IMR-90 (cell line): ENCODE measurements at places on chromosomes 2 and 18. TPM values are rescaled to one million over a fixed set of nuclear protein-coding genes. Genes with fewer than 3 reads are reported as not detected.
A peak's percentile ranks its signal among the peaks of the same experiment; 100 is the strongest.

Gene METTL8
- 10.6 and 20.0 TPM in 2 replicates for total RNA-seq

- H3K27me3 ChIP-seq: no peaks in the 10 kb centered on the region; the same call in 1 of the 2 replicates
- H3K4me3 ChIP-seq: no peak overlapping the region
- no peak for DNase-seq
- no peak overlapping the region for H3K27ac ChIP-seq
Measured at GRCh38 chr2:223311889-223312680, 260.1 kb downstream of the KCNE4 start.

Gene C2orf68
- 5.8 and 6.8 TPM in 2 replicates for total RNA-seq

Gene CFAP65
- not detected in 2 replicates for total RNA-seq

DNA sequence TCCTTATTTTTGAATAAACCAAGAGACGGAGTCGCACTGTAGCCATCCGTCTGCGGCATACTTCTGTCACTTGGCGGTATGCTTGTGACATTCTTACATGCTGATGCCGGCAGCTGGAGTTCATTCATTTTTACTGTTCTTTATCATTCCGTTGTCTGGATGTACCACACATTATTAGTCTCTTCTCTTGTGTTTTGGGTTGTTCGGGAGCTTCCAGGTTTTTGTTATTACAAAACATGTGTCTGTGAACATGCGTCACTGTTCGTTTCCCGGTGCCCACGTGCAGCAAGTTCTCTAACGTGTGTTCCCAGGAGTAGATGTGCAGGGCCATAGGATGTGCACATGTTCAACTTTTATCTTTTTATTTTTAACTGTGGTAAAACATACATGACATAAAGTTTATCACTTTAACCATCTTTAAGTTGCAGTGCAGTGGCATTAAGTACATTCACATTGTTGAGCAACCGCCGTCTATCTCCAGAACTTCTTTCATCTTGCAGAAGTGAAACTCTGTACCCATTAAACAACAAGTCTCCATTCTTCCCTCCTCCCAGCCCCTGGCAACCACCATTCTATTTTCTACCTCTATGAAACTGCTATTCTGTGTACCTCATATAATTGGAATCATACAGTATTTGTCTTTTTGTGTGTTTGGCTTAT lies 40.1 kb downstream of the MTCL1 start:
- H3K27ac ChIP-seq: peak overlapping the region; percentile 17
- no peaks in the 10 kb centered on the region for H3K27me3 ChIP-seq
- peaks cover 42% of the 10 kb centered on the region for H3K4me1 ChIP-seq

DNA sequence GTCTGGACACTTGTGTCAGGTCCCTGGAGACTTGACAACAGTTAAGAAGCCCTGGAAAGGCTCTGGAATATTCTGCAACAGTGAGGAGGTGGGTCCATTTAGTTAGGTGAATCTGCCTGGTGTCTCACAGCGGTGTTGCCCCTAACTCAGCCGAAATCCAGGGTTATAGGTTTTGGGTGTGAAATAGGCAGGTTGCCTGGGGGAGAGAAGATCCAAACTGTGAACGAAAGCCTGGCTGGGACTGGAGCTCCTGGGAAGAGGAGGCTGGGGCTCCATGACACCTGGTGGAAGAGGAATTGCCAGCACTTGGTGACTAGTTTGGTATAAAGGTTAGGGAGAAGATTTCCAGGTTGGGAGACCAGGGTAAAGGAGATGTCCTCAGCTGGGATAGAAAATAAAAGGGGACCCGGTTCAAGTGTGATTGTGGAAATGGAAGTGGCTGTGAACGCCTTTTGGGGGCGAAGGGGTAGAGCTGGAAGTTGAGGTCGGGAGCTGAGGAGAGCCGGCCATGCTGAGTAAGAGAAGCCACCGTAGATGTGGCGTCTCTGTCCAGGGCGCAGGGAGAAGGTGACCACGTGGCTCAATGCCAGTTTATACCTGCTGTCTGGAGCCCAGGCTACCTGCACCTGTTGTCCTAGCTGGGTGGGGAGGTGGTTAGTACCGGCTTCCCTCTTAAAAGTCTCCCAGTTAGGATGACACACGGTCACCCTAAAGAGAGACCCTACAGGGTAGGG lies 3.0 kb upstream of the GAREM2 start:
- H3K27me3 ChIP-seq: peaks cover 43% of the 10 kb centered on the region
- DNase-seq: no peak
- no peak overlapping the region for H3K4me3 ChIP-seq

Gene LGALSL
- total RNA-seq: 1.7 and 2.9 TPM in 2 replicates

GRCh38 chr2:225236769-225237323 lies 162.7 kb upstream of the NYAP2 start:
- H3K27me3 ChIP-seq: peaks cover 3% of the 10 kb centered on the region; the same call in 1 of the 2 replicates
- H3K36me3 ChIP-seq: no peaks in the 10 kb centered on the region
- no peak overlapping the region for H3K27ac ChIP-seq
- no peak overlapping the region for H3K4me3 ChIP-seq
- no peaks in the 10 kb centered on the region for H3K4me1 ChIP-seq

GRCh38 chr2:175097297-175097696 lies 70.7 kb downstream of the ATF2 start:
- no peak overlapping the region for H3K27ac ChIP-seq
- H3K4me3 ChIP-seq: no peak overlapping the region
- H3K4me1 ChIP-seq: peaks cover 3% of the 10 kb centered on the region
- no peaks in the 10 kb centered on the region for H3K27me3 ChIP-seq
- H3K36me3 ChIP-seq: peaks cover 9% of the 10 kb centered on the region

- peak overlapping the region; percentile 44 for H3K4me3 ChIP-seq
- H3K27ac ChIP-seq: peak overlapping the region; percentile 96
- peaks cover 22% of the 10 kb centered on the region for H3K4me1 ChIP-seq
- H3K36me3 ChIP-seq: peaks cover 9% of the 10 kb centered on the region
Measured at GRCh38 chr2:66575625-66576310, 140.8 kb downstream of the MEIS1 start.

Gene NPAS2
- total RNA-seq: 5.2 and 5.6 TPM in 2 replicates

Gene LHCGR
- total RNA-seq: under 0.01 and 0.18 TPM in 2 replicates

Gene ACYP2
- total RNA-seq: 3.9 and 5.8 TPM in 2 replicates

DNA sequence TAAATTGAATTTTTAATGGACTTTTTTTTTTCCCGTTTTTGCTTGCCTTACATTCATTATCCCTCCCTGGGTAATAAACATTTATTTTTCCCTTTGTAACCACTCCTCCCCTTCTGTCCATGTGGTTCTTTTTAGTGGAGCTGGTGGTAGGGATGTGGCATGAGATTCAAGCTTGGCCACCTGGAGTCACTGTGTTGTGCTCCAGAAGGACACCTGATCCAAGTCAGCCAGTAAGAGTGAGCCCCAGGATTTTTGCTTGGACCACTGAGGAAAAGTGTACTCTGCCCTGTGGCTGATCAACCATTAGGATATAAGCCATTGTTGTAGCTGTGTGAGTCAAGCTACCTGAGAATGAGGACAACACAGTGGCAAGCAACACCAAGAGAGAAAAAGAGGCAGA lies 11.1 kb upstream of the ACTR3 start:
- no peak overlapping the region for H3K27ac ChIP-seq
- peaks cover 10% of the 10 kb centered on the region for H3K4me1 ChIP-seq
- peaks cover 2% of the 10 kb centered on the region for H3K36me3 ChIP-seq
- no peaks in the 10 kb centered on the region for H3K27me3 ChIP-seq
- no peak overlapping the region for H3K4me3 ChIP-seq

Gene KCNF1
- total RNA-seq: 0.54 and 0.56 TPM in 2 replicates

Gene GALNT5
- 63.3 and 73.6 TPM in 2 replicates for total RNA-seq

DNA sequence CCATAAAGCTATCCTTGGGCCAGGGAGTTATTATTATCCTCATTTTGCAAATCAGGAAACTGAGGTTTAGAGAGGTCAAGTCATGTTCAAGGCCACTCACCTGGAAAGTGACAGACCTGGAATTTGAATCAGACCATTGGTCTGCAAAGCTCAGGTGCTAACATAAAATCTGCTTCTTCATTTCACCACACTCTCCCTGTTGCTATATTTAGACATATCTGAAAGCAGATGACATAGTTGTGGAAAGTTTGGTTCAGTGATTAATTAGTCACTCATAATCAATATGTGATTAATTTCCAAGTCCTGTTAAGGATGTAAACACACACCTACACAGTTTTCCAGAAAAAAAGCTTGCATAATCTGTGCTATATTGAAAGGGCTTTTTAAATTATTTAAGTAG lies 57.4 kb downstream of the LINC00305 start:
- no peak for DNase-seq
- H3K27me3 ChIP-seq: no peaks in the 10 kb centered on the region
- no peak overlapping the region for H3K4me3 ChIP-seq
- no peaks in the 10 kb centered on the region for H3K36me3 ChIP-seq

DNA sequence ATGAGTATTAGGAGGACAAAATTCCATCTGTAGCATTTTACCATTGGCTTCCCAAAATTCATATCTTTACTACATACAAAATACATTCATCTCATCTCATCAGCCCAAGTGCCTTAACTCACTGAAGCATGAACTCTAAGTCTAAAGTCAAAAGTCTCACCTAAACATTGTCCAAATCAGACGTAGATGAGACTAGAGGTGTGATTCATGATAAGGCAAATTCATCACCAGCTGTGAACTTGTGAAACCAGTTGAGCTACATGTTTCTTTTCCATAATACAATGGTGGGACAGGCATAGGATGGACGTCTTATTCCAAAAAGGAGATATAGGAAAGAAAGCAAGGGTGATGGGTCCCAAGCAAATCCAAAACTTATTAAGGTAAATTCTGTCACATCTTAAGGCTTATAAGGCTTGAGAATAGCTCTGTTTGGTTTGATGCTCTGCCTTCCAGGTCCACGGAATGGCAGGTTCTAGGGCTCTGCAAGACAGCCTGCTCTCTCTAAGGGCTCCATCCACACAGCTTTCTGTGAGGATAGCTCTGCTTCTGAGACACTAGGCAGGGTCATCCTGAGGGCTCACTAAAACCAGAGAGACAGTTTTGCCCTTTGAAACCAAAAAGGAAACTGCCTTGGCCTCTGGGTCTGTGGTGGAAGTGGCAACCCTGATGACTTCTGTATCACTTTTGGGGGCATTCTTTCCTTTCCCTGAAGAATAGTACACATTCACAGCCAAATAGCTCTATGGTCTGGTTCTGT lies 9.6 kb downstream of the IFIH1 start:
- no peaks in the 10 kb centered on the region for H3K36me3 ChIP-seq
- no peak overlapping the region for H3K27ac ChIP-seq
- no peak overlapping the region for H3K4me3 ChIP-seq
- no peaks in the 10 kb centered on the region for H3K4me1 ChIP-seq
- no peak for DNase-seq

DNA sequence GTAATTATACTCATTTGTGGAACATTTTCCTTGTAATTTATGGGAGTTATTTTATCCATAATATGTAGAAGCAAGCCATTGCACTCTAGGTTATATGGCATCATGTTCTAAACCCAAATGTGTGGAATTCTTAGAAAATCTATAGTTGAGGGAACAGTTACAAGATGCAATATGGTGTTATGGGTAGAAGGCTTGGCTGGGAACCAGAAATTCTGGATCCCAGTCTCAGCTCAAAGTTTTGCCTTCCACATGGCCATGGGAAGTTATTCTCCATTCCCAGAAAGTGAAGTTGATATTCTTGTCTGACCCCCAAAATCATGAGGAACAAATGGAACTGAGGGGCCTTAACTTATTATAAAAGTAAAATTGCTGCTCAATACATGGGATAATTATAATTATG lies 38.0 kb downstream of the KIF5C start:
- H3K27ac ChIP-seq: no peak overlapping the region
- no peaks in the 10 kb centered on the region for H3K4me1 ChIP-seq
- H3K36me3 ChIP-seq: no peaks in the 10 kb centered on the region
- no peak for DNase-seq
- no peaks in the 10 kb centered on the region; the same call in 1 of the 2 replicates for H3K27me3 ChIP-seq

Gene FBXO41
- 0.54 and 0.83 TPM in 2 replicates for total RNA-seq

Gene GKN1
- total RNA-seq: not detected in 2 replicates

DNA sequence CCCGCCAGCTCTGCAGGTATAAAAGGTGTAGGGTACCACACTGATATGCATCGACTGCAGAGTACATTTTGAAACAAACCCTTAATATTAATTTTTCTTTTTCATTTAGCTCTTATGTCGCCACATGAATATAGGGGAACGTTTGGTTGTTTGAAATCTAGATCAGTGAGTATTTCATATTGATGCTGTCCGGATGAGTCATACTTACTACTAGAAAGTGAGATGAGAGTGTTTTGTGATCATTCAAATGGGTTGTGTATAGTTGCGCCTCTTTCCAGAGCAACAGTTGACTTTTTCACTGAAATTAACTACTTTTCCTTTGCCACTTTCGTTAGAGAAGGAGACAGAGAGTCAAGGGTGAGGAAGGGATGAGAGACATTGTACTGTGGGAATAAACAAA lies 24.6 kb downstream of the NPAS2 start:
- no peaks in the 10 kb centered on the region for H3K36me3 ChIP-seq
- no peaks in the 10 kb centered on the region for H3K27me3 ChIP-seq
- peaks cover 3% of the 10 kb centered on the region; the same call in 1 of the 2 replicates for H3K4me1 ChIP-seq
- H3K27ac ChIP-seq: no peak overlapping the region

- H3K4me1 ChIP-seq: peaks cover 22% of the 10 kb centered on the region
- H3K36me3 ChIP-seq: no peaks in the 10 kb centered on the region
- no peaks in the 10 kb centered on the region for H3K27me3 ChIP-seq
- DNase-seq: peak; percentile 95
Measured at GRCh38 chr2:19124135-19124534, 234.3 kb downstream of the OSR1 start.

DNA sequence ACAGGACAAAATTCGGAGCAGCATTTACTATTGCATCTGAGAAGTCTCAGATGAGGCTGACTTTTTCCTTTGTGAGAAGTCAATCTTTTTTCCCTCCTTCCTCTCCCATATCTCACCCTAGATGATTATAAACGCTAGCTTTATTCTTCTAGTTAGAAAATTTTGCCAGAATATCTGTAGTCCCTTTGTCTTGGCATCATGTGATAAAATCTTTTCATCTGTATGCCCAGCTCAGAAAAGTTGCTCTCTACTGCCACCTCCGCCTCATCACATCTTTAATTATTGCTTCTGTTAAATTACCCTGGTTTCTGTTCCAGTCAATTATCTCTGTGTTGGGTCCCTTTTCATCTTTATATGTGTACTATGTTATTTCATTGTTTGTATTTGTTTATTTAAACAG lies 210.8 kb upstream of the SLC35G4 start:
- H3K27me3 ChIP-seq: no peaks in the 10 kb centered on the region
- H3K4me3 ChIP-seq: no peak overlapping the region
- H3K27ac ChIP-seq: no peak overlapping the region
- no peaks in the 10 kb centered on the region for H3K36me3 ChIP-seq

Gene CASP8
- total RNA-seq: 17.0 and 18.6 TPM in 2 replicates

DNA sequence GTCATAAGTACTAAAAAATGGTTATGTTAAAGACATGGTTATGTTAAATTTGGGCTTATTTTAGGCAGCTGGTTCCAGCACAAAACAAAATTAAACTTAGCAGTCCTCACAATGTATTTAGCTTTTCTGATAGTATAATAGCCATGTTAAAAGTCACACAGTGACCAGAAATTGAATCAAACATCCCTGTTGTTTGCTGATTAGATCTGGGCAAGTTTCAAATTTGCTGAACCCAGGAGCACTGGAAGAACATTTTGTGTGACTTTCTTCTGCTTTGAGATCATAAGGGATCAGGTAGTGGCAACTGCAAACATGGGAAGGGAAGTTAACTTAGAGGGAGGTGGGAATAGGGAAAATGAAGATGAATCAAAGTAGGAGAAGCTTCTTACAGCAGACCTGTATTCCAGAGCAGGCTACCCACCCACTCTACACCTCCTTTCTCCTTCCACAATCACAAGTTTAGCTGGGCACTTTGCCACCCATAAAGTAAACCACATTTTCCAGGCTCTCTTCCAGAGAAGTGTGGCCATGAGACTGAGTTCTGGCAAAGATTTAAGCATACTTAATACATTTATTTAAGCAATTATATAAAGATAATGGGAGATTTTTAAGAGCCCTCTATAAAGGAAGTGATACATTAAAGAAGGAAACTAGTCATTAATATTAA lies 616.1 kb upstream of the LRATD1 start:
- no peak overlapping the region for H3K4me3 ChIP-seq
- H3K36me3 ChIP-seq: no peaks in the 10 kb centered on the region
- H3K4me1 ChIP-seq: no peaks in the 10 kb centered on the region
- no peaks in the 10 kb centered on the region for H3K27me3 ChIP-seq
- DNase-seq: no peak

Gene ST8SIA5
- total RNA-seq: not detected in 2 replicates
